CD4-positive, alpha-beta T cell treated with Interleukin-4 for 4 hours (primary cell): ENCODE measurements at places on chromosomes 6 and 20.
A peak's percentile ranks its signal among the peaks of the same experiment; 100 is the strongest.

GRCh38 chr6:7343546-7344475 lies 30.8 kb upstream of the SSR1 start:
- no peak for DNase-seq

DNA sequence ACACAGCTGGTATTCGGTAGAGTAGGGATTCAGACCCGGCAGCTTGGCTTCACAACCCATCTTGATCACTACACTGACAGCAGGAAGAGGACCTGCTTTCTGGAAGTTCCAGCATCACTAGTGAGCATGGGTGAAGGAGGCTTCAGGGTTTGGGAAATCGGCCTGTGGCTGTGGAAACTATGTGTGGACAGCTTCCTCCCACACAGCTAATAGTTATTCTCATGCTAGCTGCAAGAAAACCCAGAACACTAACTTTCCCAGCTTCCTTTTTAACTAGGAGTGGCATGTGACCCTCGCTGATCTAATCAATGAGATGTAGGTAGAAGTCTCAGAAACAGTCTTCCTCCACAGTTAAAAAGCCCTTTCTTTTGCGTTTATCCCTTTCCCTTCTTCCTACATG lies 36.3 kb upstream of the SIRPA start:
- no peak for DNase-seq

GRCh38 chr6:127515234-127515793 lies 3.8 kb downstream of the MTCL3 start:
- DNase-seq: no peak

- no peak for DNase-seq
These were observed 108.6 kb downstream of the ESR1 start for GRCh38 chr6:151916075-151916474.

- no peak for DNase-seq
These were observed 250.6 kb downstream of the FARS2 start for GRCh38 chr6:5511954-5512353.

GRCh38 chr20:43725666-43726065 lies 1.1 kb downstream of the GTSF1L start:
- no peak for DNase-seq

DNA sequence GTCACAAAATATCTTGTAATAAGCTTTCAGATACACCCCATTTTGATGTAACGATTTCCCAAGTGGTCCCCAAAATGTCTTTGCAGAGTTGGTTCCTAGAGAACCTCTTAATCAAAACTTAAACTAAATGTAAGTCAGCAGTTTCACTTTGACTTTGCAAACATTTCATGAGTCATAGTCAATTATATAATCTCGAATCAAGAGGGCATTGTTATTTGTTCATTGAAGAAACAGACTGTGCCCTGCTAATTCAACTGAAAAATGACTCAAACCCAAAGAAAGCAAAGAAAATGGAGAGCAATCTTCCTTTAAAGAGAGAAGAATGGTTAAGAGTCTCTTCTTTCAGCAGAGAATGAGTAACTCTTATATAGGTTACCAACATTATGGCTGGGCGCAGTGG lies 58.3 kb downstream of the IPCEF1 start:
- DNase-seq: no peak

DNA sequence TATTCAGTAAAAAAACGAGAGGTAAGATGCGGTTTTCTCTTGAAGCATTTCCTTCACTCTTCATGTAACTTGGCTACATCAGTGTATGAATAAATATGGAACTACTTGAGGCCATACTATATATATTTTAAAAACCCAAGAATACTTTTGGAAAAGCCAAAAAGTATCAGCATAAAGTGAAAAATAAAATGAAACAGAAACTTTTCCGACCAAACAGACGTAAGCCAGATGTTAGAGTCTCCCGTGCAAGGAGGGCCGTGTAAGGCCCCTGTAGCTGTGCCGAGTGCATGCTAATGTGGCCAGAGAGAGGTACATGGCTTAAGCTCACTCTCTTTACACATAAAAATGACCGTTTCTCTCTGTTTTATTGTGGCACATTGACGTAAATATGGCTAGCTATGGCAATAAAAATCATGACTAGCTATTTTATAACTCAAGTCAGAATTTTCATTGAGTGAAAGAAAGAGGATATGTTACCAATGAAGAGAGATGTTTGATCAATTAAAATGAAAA lies 140.1 kb upstream of the GMDS start:
- no peak for DNase-seq

DNA sequence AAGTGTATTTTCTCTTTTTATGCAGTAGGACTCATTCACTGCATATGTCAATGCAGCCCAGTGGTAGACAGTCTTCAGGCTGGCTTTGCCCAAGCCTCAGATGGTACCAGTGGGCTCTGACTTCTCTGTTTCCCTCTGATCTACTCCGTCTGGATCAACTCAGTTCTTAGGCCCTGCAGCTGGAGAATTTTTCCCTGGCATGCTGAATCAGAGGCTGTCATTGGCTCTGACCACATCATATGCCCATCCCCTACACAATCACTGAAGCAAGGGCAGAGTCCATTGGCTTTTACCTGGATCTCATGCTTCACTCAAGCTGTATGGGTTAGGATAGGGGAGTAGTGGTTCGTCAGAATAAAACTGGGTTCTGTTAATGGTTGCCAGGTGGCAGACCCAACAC lies 57.8 kb downstream of the KIZ start:
- DNase-seq: no peak

DNA sequence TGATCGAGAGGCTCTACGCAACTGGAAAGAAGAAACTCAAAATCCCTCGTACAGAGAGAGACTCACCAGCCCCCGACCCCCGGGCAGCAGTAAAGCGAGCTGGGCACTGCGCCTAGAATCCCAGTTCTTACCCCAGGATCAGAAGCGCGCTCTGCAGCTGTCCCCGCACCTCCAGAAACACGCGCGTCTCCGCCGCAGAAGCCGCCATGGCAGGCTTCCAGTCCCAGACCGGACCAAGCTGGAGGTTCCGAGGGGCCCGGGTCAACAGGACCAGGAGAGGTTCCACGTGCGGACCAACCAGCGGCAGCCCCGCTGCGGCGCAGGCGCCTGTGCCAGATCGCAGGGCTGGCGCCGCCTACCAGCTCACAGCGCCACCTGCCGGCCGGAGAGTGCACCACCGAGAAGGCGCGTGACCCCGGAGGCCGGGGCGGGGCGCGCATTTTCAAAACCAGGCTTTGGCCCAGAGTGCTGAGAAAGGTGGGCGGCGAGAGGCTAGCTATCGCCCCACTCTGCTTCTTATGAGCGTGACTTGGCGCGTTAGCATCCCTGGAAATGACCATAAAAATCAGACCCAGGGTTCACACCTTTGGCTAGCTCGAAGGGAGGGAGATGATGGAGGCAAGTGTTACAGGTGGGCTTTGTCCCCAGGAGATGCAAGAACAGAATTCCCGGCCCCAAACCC lies at the start of gene UBE3D:
Gene UBE3D (minus strand): TSS at position 331 of the 682 bp plus-strand sequence. CDS start 123 bp downstream, at position 208.
- peak; percentile 86 for DNase-seq

GRCh38 chr6:38155144-38155543 lies 335.6 kb downstream of the ZFAND3 start:
- no peak for DNase-seq

- DNase-seq: no peak
These were observed 22.0 kb downstream of the KIF13A start for GRCh38 chr6:17965397-17965796.

DNA sequence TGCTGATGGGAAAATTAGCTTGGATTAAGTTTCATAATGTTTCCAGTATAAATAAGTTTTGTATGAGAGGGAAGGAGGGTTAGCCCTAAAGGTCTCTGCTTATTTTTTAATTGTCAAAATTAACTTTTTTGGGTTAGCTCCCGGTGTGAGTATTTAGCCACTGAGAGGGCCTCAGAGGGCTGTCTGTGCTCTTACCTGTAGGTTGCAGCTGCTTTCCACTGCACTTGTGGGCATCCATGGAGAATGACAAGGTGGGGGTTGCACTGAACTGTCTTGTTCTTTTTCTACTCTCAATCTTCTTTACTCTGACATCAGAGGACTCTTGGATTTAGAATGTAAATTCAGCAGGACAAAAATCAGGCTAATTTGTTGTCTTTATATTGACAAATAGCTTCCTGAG lies 81.4 kb downstream of the CD164 start:
- DNase-seq: no peak

DNA sequence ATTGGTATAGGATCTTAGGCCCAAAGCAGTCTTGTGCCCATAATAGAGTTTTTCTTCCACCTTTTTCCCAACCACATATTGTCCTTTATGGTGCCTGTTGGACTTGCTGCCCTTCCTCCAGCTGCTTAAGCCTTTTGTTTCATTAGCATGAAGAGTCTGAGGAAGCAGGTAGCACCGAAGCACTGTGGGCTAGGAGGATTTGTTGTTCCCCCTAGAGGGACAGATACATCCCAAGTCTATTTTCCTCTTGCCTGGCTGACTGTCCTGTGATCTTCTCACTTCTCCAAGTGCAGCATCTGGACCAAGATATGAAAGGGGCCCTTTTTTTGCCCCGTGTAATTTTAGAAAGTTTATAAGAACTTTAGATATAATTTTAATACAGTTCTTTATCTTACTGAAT lies 50.7 kb upstream of the COL10A1 start:
- DNase-seq: no peak

- no peak for DNase-seq
These were observed 20.0 kb downstream of the PDYN start for GRCh38 chr20:1973601-1974440.

- peak; percentile 63 for DNase-seq
These were observed 1.3 kb downstream of the RGS19 start for GRCh38 chr20:64077876-64078551.

GRCh38 chr6:129662406-129662766 lies 47.6 kb downstream of the ARHGAP18 start:
- no peak for DNase-seq

- DNase-seq: no peak
These were observed 5.8 kb downstream of the HMGA1 start for GRCh38 chr6:34242252-34243130.

GRCh38 chr6:13235339-13235738 lies 93.0 kb downstream of the TBC1D7 start:
- no peak for DNase-seq

DNA sequence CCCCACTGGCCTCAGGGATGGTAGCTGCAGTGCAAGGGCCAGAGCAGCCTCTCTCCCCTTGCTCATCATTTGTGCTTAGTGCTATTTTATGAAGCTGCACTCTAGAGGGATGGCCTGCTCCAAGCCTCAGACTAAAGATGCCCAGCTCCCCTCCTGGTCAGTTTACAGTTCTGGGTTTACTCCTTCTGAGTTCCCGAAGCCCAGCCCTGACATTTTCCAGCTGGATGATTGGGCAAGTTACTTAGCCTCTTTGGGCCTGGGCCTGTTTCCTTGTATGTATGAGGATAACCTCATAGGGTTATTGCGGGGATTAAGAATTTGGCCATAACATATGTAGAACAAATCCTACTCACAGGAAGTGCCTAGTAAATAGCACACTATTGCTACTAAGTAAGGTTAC lies 31.8 kb upstream of the EMILIN3 start:
- no peak for DNase-seq

- DNase-seq: no peak
These were observed 30.6 kb downstream of the THBS2 start for GRCh38 chr6:169223006-169223405.

- no peak for DNase-seq
These were observed 13.8 kb upstream of the BCAS1 start for GRCh38 chr20:54084193-54084592.

GRCh38 chr20:10360878-10361277 lies 73.1 kb downstream of the MKKS start:
- DNase-seq: no peak

DNA sequence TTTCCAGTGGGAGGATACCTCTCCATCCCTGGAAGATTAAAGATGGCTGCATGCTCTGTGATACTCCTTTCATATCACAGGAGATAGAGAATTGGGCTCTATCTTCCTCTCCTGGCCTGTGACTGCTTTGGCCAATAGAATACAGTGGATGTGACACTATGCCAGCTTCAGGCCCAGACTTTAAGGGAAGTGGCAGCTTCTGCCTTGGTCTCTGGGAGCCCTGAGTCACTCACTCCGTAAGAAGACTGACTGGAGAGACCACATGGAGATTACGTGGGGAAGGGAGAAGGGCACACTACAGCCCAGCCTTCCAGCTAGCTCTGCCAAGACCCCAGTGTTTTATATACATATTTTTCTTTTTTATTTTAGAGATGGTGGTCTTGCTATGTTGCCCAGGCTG lies 10.4 kb upstream of the MMP9 start:
- DNase-seq: no peak

GRCh38 chr6:123770247-123770949 lies 33.3 kb upstream of the NKAIN2 start:
- DNase-seq: no peak

- DNase-seq: no peak
These were observed 327.0 kb downstream of the BMP2 start for GRCh38 chr20:7094438-7094997.

DNA sequence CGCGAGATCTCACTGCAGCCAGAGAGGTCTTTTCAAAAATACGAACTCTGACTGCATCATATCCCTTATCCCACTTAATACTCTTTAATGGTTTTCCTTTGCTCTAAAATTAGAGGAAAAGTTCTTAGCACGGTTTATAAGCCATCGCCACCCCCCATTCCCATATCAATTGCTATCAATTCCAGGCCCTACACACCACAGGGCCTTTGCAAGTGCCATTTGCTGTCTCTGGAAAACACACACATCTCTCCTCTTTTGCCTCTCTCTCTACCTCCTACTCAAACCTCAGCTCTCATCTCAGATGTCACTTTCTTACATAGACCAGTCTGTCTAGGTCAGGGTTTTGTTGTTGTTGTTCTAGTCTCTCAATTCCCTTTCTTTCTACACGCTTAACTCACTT lies 9.8 kb downstream of the SLC22A23 start:
- no peak for DNase-seq

GRCh38 chr20:19213946-19214490 lies 1.6 kb downstream of the SLC24A3 start:
- DNase-seq: no peak

DNA sequence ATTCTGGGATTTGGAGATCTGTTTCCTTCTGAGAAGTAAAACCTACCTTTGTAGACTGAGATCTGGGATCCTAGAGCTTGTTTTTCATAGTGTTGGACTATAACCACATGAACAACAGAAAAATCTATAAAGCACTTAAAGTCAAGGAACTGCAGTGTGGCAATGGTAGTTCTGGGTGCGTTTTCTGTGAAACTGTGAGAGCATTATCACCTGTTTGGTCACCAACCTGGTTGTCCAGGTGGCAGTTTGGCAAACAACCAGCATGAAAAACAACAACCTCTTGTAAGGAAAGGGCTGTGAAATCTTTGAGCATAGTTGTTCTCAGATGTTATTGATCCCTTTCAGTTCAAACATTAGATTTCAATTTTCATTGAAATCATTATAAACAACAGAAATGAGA lies 215.8 kb upstream of the CITED2 start:
- no peak for DNase-seq
